Caco-2 (cell line): ENCODE measurements at places on chromosomes 2 and 18. TPM values are rescaled to one million over a fixed set of nuclear protein-coding genes. Genes with fewer than 3 reads are reported as not detected.

DNA sequence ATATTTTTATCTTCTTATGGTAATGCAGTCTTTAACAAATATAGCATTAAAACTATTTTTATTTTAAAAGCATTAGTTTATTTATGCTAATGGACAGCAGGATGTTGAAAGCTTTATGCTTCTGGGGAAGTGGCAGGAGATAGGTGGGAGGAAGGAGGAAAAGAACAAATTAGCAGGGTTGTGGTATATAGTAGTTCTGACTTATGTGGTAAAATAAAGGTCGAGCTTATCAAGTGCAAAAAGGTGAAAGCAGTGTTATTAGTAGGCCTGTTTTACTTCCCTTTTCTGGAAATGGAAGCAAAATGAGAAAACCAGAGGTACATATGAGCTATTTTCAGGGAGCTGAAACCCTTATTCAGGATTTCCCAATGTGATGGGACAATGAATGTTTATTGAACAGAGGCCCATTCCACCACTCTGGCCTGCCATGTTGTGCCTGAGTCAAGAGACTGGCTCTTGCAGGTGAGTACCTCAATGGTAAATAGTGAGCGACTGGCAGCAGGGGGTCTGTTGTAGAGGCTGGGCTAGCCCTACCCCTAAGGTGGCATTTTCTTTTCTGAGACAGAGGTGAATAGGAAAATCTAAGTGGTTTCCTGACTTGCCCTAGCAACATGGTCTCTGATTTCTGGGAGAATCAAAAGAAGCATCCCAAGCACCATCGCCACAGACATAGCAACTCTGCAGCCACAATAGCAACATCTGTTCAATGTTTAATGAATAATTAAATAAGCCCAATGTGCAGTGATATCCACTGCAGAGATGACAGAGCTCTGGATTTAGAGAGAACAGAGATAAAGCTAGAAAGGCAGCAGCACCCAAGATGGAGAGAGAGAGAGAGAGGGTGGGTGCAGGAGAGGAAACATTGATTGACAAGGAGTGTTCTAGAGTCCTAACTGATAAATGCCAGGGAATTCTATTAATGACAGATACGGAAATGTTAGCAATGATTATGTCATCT is 119.7 kb downstream of the UPP2 start:
- no peak overlapping the region for H3K4me3 ChIP-seq
- no peak overlapping the region for H3K27ac ChIP-seq
- no peaks in the 10 kb centered on the region for H3K4me1 ChIP-seq
- DNase-seq: no peak

DNA sequence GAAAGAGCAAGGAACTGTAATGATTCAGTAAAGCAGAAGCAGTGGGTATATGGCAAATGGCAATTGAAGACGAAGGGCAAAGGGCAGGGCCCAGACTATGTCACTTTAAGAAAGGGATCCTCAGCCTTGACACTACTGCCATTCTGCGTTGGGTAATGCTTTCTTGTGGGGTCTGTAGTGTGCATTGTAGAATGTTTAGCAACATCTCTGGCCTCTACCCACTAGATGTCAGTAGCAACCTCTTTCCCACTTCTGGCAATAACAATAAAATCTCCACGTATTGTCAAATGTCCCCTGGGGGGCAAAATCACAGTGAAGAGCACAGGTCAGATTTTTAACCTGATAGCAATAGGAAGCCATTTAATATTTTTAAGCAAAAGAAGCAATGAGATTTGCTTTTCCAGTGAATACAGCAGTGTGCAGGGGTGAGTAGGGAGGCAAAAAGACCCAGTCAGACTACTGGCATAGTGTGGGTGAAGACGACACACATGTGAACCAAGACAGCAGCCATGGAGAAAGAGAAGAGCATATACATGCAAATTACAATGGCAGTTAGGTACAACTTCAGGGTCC is 209.5 kb downstream of the DYM start:
- H3K4me3 ChIP-seq: no peak overlapping the region
- no peaks in the 10 kb centered on the region for H3K36me3 ChIP-seq
- no peaks in the 10 kb centered on the region for H3K4me1 ChIP-seq
- no peaks in the 10 kb centered on the region for H3K27me3 ChIP-seq

DNA sequence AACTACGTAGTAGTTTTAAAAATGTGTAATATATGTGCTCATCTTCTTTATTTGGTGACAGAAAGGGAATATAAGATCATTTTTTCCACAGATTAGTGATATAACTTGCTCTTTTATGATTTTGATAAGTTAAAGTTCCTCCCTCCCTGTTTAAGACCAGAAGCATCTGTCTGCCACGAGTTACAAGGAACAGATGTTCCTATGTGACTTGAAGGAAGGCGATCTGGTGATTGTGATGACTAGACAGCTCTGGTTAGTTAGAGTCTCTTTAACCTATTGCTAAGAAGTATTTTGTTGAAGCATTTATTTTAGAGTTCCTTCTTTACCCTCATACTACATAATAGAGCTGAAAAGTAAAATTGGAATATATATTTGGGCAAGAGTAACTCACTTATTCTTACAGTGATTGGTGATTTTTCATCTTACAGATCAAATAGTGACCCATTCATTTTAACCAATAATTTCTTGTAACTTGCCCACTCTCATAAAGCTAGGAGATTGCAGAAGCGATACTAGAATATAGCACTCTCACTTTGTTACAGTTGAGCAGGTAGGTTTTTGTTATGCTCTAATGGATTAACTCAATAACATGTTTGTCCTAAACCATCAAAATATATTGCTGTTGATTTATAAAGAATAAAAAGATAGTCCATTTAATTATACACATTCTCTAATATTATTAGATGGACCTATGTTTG is 218.7 kb downstream of the SLC4A10 start:
- DNase-seq: no peak
- H3K4me3 ChIP-seq: no peak overlapping the region
- H3K27ac ChIP-seq: no peak overlapping the region
- H3K27me3 ChIP-seq: no peaks in the 10 kb centered on the region
- H3K36me3 ChIP-seq: no peaks in the 10 kb centered on the region
- no peaks in the 10 kb centered on the region for H3K4me1 ChIP-seq

DNA sequence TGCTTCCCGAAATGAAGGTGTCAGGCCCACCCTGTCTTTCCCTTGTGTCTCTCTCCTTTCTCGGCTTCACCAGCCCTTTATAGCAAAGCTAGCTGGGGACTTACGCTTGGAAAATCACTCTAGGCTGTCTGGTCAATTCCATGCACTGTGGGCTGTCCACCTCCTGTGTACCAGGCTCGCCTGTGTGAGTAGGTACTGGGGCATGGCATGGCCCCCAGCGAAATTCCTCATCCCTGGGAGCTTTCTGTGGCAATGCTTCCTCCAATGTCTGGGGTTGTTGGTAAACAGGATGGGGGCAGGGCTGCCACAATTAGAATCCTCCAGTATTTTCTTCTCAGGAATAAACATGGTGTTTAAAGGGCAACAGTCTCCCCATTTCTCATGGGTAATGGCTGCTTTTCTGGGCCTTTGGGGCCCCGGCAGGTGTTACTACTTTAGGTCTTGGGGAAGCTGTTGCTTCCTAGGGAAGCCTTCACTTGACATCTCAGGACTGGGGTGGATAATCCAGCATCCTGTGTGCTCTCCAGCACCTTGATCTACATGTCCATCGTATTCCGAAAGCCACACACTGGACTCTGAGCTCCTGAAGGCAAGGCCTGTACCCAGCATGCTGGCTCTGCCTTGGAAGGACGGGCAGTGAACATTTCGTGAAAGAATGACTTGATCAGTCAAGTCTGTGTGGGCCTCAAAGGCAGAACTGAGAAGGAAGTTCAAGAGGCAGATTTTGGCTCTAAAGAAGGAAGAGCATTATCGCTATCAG is 21.1 kb downstream of the RHOB start:
- DNase-seq: no peak
- H3K27ac ChIP-seq: no peak overlapping the region
- H3K4me3 ChIP-seq: no peak overlapping the region

DNA sequence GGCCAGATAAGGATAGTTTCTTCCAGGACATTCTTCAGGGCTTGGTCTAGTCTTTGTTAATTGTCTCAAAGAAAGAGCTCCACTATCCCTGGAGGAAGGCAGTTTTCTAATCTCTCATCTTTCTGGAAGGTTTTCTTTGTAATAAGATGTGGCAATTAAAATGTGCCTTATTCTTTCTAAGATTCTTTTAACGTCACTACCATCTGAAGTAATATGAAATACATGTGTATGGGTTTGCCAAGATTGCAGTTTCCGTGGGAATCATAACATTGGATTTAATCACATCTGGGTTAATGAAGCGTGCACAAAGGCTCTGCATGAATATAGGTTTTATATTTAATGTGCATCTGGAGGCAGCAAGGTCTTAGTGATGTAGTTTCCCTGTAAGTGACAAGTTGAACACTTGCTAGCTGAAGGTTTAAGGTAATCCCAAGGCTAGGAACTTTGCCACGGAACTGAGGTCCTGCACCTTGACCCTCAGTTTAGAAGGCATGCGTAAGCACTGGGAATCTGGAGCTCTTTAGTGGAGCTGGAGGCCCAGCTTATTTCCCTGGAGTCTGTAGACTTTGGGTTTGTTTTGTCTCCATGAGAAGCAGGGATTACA is 25.7 kb downstream of the DIS3L2 start:
- no peak for DNase-seq
- H3K4me3 ChIP-seq: no peak overlapping the region
- H3K27me3 ChIP-seq: no peaks in the 10 kb centered on the region
- no peaks in the 10 kb centered on the region for H3K4me1 ChIP-seq

DNA sequence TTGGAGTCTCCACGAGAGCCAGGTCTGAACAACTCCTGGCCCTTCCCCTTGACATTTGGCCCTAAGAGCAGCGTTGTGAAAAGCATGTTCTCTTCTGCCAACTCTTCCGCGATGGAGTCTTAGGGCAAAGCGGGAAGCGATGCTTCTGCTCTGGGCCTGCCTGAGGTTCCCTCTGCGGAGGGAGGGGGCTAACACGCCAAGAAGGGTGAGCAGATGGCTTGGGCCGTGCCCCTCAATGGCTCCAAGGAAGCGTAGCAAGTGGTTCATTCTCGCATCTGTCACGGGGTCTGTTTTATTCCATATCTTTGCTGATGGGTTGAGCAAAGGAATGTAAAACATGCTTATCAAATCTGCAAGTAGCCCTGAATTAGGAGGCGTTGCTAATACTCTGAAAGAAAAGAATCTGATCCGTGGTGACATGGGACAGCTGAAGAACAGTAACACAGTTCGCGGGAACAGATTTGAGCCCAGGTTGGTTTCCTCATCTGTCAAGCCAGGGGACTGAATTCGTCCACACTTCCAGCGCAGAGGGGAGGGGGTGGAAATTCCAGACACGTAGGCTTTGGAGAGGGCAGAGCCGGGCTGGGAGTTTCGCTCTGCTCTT is 38.0 kb downstream of the DNMT3A start:
- H3K27me3 ChIP-seq: no peaks in the 10 kb centered on the region
- H3K4me3 ChIP-seq: no peak overlapping the region
- DNase-seq: no peak
- no peaks in the 10 kb centered on the region for H3K36me3 ChIP-seq

GRCh38 chr2:132915812-132916549 is 246.0 kb upstream of the LYPD1 start:
- no peaks in the 10 kb centered on the region for H3K36me3 ChIP-seq
- H3K27ac ChIP-seq: no peak overlapping the region
- no peaks in the 10 kb centered on the region for H3K27me3 ChIP-seq
- H3K4me3 ChIP-seq: no peak overlapping the region
- no peaks in the 10 kb centered on the region for H3K4me1 ChIP-seq

DNA sequence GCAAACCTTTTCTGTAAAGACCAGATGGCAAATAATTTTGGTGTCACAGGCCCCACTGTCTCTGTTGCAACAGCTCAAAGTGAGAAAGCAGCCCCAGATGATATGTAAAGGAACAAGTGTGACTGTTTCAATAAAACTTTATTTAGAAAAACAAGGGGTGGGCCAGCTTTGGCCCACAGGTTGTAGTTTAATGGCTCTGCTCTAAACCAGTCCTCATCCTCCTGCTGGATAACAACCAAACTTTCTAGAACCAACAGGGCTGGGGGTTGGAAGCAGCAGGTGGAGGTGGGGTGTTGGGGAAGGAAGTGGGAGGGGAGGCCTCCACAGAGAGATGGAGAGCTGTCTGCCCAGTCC is 28.8 kb upstream of the INHBB start:
- H3K4me1 ChIP-seq: no peaks in the 10 kb centered on the region
- no peaks in the 10 kb centered on the region for H3K27me3 ChIP-seq
- H3K27ac ChIP-seq: no peak overlapping the region
- DNase-seq: no peak
- H3K4me3 ChIP-seq: no peak overlapping the region

DNA sequence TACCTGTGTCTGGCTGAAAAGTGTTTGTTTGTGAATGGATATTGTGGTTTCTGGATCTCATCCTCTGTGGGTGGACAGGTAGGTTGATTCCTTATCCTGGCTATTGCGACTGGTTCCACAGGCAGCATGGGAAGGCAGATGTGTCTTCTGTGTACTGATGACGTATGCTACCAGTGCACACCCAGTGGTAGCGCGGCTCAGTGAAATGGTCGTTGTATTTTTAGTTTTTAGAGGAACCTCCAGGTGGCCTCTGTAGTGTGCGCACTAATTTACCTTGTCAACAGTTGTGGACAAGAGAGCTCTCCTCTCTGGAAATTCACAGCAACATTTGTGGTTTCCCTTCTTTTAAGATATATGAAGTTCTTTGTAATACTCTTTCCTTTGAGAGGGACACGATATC is 52.5 kb downstream of the CCDC74A start:
- no peak overlapping the region for H3K4me3 ChIP-seq
- H3K27me3 ChIP-seq: 0 out of 2 replicates have a peak, but pooled peaks cover 3% of the 10 kb centered on the region
- H3K27ac ChIP-seq: no peak overlapping the region
- DNase-seq: no peak
- no peaks in the 10 kb centered on the region for H3K4me1 ChIP-seq
- H3K36me3 ChIP-seq: no peaks in the 10 kb centered on the region

DNA sequence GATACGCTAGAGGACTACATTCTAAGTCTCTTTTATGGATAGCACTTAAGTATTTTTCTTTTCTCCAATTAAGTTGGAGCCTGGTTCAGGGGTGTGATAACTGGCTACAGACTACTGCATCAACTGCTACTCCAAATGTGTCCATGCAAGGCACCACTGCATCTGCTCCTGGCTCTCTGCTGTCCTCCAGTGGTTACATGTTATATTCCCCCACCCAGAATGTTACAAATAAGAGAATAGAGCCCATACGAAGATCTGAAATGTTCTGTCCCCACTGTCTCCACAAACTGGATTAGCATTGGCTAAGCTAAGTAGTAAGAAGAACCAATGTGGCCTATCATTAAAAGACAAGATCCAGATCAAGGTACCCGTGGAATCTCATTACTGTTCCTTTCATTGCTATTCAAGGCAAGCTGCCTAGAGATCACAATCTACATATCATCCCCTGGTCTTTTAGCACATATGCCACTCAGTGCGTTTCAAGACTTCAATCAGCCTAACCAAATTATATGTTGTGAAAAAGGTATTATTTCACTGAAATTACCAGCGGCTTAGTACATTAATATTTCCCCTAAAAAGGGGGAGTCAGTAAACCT is 308.3 kb upstream of the SLC8A1 start:
- DNase-seq: peak; percentile 49
- no peaks in the 10 kb centered on the region for H3K27me3 ChIP-seq
- no peak overlapping the region for H3K27ac ChIP-seq

CTAGE1 gene
- total RNA-seq: not detected in 2 replicates

NOSTRIN gene
- 9.6 and 9.8 TPM in 2 replicates for total RNA-seq

TTC32 gene
- total RNA-seq: 15.5 and 16.8 TPM in 2 replicates

CPLX4 gene
- not detected in 2 replicates for total RNA-seq

NAPG gene
- total RNA-seq: 41.5 and 42.6 TPM in 2 replicates

CENPO gene
- total RNA-seq: 54.8 and 58.3 TPM in 2 replicates
